ENCODE measurements at places on chromosomes 5 and 9.
A peak's percentile ranks its signal among the peaks of the same experiment; 100 is the strongest.

DNA sequence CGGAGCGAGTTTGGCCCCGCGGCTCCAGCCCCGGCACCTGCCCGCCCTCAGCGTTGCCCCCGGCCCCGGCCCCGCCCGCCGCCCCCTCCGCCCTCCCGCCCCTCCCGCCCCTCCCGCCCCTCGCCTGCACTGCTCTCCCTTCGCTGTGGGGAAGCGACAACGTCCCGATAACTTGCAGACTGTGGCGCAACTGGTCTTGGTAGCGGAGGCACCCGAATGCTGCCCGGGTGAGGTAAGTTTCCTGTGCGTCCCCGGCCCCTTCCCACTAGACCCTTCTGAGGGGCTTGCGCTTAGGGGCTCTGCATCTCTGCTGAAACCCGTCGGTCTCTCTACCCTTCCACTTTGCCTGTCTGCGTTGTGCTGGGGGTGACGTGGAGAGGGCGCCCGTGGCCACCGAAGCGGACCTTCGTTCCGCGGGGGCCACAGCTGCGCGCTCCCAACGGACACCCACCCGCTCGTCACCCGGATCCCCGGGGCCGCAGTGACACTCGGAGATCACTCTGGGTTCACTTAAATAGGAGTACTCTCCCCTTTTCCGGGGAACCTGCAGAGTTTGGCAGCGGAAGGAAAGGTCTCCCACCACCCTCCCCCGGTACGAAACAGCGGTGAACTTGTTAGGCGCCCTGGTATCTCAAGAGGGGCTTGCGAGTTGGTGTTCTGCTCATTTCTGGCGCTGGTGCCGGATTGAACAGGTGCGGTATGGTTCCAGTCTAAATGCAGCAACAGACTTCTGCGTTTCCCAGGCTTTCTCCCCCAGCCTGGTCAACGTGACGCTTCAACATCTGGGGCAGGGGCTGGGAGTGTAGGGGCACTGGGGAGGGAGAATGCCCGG is 707 bp downstream of the PIP5K1B start:
- peak; percentile 43 for DNase-seq

DNA sequence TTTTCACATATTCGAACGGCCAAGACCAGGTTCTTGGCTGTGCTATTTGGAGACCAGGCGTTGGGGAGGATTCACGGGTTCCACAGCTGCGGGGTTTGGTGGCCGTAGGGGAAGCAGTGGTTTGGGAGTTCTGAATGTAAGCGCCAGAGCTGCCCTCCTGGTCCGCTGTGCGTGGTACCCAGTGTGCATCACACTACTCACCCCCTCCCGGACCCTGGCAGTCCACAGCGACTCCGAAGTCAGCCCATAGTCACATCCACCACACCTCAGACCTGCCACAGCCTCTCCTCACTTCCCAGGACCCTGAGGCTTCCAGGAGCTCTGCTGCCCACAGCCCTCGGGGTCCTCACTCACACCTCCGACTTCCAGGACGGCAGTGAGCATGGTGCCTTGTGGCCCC is 26.8 kb downstream of the AMBP start:
- no peak for DNase-seq

- DNase-seq, result no peak
Measured at GRCh38 chr5:160937570-160937969, 85.6 kb upstream of the ATP10B start.

DNA sequence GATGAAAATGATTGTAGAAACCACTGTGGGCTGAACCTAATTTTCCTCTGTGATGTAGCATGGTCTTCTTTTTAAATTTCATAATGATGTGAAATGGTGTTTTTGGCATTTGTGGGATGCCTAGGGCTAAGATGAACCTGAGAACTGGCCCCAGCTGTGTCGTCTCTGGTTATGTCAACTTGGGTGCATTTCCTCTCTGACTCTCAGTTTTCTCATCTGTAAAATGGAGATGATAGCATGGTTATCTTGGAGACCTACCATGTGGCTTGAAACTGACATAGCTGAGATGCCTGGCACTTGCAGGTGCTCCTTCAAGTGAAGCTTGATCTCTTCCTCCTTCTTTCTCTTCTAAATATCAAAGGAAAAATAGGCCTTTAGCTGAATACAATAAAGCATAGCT is 77.8 kb downstream of the BOD1 start:
- DNase-seq, result no peak

DNA sequence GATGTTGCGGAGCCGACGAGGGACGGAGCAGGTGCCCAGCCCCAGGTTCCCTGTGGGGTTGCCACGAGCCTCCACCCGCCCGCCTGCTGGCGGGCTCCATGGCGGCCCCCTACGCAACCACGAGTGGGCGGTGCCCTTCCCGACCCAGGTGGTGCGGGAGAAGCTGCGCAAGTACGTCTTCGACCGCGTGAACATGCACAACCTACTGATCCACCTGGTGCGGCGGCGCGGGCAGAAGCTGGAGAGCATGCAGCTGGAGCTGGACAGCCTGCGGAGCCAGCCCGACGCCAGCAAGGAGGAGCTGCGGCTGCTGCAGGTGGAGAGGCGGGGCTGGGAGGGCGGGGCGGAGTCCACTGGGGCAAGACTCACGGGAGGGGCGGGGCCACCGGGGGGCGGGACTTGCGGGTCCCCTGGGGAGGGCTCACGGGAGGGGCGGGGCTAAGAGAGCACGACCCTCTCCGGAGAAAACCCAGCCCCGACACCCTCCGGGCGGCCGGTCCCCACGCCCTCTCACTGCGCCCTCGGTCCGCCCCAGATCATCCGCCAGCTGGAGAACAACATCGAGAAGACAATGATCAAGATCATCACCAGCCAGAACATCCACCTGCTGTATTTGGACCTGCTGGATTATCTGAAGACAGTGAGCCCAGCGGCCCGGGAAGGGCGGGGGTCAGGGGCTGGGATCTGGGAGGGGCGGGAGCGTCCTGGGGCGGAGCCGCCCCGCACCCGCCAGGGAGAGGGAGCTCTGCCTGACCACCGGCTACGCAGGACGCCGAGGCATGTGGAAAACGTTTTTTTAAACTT is 3.9 kb downstream of the CCDC183 start:
- peak; percentile 89 for DNase-seq

GRCh38 chr9:18748251-18748701 is 274.3 kb downstream of the ADAMTSL1 start:
- DNase-seq, result no peak

DNA sequence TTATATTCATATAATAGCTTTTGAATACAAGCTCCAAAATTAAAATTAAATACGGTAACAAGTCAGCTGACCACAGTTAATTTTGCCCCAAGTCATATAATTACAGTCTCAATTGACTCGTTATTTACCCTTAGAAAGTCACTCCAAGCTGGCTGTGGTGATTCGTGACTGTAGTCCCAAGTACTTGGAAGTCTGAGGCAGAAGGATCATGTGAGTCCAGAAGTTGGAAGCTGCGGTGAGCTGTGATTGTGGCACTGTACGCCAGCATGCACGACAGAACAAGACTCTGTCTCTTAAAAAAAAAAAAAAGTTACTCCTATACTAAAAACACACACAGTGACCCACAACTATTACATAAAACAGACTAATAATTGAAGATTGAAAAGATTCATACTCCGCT is 31.6 kb upstream of the DTWD2 start:
- DNase-seq, result no peak

GRCh38 chr5:96709152-96709821 is 47.1 kb downstream of the CAST start:
- DNase-seq, result no peak

DNA sequence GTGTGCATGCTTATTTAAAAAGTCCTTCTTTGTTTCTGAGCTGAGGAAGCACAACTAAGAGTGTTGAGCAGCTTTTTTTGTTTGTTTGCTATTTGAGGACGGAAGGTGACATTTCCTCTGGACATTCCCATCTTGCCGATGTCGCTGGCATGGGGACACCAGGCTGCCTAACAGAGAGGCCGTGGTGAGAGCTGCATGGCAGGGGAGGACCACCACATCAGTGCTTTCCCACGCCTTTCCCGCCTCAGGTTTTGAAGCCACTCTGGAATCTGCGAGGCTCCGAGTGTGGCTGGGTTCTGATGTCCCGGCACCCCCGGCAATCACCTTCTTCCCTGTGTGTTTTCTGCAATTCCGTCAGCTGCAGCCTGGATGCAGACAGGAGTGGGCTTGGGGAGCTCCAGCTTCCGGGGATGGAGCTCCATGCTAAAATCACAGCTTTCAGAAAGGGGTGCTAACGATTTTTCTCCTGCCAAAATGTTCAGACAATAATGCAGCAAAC is 259.8 kb upstream of the IRX4 start:
- no peak for DNase-seq

GRCh38 chr5:86008293-86008692 is 609.4 kb upstream of the COX7C start:
- DNase-seq, result no peak

GRCh38 chr5:128228521-128228920 is 145.0 kb downstream of the SLC12A2 start:
- no peak for DNase-seq

- no peak for DNase-seq
Measured at GRCh38 chr5:61623401-61624069, 291.5 kb downstream of the ZSWIM6 start.

DNA sequence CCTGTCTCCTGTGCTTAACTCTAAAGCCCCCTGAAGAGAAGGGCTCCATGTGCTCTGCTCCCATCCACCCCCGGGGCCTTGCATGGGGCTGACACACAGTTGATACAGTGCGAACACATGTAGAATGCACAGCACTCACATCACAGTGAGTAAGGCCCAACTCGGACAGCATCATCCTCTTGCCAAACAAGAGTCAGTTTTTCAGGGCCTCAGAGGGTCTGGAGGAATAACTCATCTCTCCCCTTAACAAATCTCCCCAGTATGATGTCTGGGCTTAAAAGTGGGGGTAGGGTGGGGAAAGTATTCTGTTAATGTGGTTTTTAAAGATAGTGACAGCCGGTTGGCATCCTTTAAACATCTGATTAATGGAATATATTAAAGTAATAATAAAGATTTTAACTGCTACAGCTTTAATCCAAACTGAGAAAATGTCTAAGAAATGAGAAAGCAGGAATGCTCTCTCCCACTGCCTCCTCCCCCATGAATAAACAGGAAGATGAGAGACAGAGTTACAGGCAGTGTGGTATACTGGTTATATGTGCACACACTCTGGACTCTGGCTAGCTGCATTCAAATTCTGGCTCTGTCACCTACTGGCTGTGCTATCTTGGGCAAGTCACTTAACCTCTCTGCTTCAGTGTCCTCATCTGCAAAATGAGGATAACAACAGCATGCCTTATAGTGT is 22.5 kb downstream of the APBA1 start:
- DNase-seq, result no peak

DNA sequence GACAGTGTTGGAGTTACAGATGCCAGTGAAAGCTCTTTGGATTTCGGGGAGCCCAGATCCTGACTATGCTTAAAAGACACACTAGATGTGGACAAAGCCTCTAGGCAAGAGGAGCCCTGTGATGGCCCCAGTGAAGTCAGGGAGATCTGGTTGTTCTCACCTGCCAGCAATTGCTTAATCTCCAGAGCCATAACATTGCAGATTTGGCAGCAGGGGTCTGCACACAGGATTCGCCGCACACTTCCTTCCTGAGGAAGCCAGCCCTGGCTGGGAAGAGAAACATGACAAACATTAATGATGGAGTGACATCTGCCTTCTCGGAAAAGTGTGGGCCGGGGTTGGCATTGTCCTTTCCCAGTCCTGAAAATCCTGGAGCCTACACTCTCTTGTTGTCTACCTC is 65.2 kb upstream of the PHF24 start:
- no peak for DNase-seq

DNA sequence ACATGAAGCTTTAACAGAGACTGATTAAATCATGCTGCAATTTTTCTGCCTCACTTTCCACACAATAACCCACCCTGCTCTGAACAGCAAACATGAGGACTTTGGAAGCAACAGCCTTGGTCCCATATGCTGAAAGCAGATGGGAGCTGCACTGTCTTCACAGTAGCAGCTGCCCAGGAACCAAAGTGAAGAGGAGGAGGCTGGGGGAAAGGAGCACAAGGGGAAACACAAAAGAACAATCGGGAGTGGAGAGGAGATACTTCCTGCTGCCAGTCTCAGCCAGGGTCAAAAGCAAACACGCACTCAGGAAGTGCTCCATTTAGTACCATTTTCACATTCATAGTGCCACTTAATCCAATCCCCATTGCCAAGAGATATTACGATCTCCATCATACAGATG is 183.3 kb upstream of the PUM3 start:
- DNase-seq, result no peak

- no peak for DNase-seq
Measured at GRCh38 chr9:15249981-15250380, 57.0 kb downstream of the TTC39B start.

GRCh38 chr9:86275962-86276361 is 6.4 kb downstream of the ISCA1 start:
- no peak for DNase-seq

DNA sequence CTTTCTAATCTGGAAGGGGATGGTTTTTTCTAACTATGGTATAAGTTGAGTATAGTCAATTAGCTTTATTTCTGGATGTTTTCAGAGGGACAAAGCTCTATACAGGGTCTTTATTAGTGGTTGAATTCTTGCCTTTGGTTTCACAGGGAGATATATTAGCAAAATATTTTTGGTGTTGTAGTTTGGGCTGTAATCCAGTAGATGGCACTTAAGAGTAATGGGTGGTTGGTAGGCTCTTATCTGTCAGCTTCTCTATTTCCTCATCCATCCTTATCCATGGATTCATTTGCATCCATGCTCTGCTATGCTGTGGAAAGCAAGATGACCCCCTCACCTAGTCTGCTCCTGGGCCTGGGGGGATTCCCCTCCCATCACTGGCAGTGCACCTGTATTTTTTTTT is 363.6 kb upstream of the CYLC2 start:
- DNase-seq, result no peak

GRCh38 chr5:73534971-73535370 is 30.5 kb downstream of the ANKRA2 start:
- no peak for DNase-seq

- no peak for DNase-seq
Measured at GRCh38 chr5:89081360-89081759, 198.4 kb upstream of the MEF2C start.

- no peak for DNase-seq
Measured at GRCh38 chr5:154642499-154643245, 112.5 kb upstream of the LARP1 start.

- no peak for DNase-seq
Measured at GRCh38 chr5:138905541-138905940, 30.4 kb upstream of the LRRTM2 start.

DNA sequence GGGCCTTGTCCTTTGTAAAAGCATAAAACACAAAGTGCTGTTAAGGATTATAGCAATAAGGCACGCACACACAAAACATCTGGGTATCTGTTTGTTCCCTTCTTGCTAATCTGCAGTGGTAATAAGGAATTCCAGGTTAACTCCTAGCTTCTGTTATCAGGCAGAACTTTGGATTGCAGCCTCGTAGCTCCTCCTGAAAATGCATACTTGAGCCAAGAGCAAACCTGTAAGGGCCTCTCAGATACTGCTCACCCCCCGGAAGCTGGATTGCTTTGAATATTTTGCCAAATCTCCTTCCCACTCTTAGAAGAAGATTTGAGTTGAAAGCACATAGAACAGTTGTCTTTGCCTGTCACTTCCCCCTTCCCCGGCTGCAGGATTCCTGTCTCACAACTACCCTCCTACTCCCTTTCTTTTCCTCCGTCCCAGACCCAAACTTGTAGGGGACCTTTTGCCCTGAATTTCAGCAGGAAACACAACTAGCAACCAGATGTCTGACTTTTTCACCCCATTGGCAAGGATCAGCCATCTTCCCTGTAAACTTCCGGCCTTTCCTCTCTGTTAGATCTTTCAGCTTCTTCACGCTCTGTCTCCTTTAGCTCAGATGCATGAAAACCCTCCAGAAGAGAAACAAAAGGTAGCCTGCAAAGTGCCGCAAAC is 28.2 kb upstream of the SMAD5 start:
- DNase-seq, result no peak

All from HuH-7.5 (cell line).